Stimulated activated CD4-positive, alpha-beta T cell treated with anti-CD3 and anti-CD28 coated beads, Interleukin-4, amount 100 ng/mL, for 1 hour (primary cell): ENCODE measurements at places on chromosomes 6 and 20.

GRCh38 chr6:42367353-42368011 is 84.2 kb downstream of the TRERF1 start:
- peak; percentile 10 for DNase-seq

DNA sequence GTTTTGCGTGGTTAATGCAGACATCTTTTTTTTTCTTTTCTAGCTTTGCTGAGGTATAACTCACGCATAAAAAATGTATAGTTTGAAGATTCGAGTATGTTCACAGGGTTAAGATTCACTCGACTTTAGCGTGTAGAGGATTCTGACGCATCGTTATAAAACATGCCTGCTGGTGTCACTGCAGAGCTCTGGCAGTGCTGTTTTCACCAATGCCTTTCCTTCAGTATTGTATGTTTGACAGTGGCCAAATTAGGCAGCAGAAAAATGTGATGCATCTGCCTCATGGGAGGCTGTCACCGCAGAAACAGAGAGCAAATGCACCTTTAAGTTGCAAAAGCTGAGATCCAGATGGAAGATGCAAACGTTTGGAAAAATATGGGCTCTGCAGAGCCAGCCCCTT is 18.0 kb upstream of the SIRPB2 start:
- peak; percentile 29 for DNase-seq

DNA sequence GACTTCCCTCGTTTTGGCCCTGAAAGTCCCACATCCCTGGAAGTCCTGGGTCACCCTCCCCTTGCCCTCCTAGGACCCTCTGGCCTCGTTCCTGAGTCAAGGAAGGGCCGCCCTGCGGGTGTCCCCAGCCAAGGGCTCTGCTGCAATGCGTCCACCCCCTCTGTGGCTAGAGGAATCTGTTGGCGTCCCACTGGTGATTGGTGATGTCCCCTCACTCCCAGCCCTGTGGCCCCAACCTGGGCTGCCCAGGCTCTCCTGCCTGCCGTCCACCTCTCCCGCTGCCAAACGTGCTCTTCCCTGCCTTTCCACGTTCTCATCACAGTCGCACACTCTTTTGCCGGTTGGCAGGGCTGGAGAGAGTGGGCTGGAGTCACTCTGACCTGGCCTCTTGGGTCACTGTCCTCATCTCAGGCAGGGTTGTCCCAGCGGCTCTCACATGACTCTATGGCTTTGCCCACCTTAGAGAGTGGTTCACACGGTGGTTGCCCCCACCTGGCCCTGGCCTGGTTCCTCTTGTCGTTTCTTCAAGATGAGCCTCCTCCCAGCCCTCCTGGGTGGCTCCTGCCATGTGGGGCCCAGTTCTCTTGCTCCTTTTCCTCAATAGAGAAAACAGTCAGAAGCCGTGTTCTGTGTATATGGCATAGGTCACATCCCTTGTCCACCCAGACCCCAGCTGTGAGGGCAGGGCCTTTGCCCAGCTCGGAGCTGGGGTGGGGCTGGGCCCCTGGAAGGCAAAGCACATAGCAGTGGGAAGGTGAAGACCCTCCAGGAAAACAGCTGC is 100.9 kb downstream of the TMEM242 start:
- no peak for DNase-seq

DNA sequence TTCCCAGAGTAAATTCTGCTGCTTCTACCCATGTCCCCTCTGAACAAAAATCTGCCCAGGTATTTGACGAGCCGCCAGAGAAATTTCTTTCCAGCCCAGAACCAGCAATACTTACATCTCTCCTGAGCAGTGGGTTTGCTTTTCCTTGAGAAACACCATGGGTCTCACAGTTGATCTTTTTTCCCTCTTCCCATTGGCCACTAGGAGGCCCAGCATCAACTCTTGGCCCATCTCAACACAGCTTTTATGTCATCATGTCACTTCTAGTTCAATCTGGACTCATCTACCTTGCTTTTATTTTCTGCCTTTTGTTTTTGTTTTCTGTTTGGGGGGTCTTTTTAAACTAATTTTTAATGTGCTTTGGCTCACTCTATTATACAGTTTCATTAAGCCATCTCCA is 18.8 kb downstream of the MAFB start:
- no peak for DNase-seq

- no peak for DNase-seq
These were observed 22.6 kb downstream of the ANKRD60 start for GRCh38 chr20:58205850-58206249.

GRCh38 chr6:135382182-135382628 is 115.3 kb downstream of the AHI1 start:
- DNase-seq: no peak

DNA sequence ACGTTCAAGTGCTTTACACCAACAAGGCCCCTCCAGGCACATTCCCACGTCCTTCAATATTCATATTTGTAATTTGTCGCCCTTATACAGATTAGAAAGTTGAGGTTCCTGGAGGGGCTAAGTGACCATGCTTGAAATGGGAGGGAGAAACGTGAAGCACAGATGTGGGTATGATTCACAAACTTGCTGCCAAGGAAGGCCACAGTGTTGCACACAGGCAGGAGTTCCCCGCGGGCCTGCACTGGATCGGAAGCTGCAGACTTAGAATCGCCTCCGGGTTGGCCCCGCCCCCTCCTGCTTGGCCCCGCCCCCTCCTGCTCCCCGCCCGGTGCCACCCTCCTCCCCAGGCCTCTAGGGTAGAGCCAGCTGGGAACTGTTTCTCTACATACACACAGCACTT is 58.2 kb upstream of the QKI start:
- DNase-seq: no peak

- no peak for DNase-seq
These were observed 209.9 kb downstream of the ALDH8A1 start for GRCh38 chr6:134740027-134740373.

DNA sequence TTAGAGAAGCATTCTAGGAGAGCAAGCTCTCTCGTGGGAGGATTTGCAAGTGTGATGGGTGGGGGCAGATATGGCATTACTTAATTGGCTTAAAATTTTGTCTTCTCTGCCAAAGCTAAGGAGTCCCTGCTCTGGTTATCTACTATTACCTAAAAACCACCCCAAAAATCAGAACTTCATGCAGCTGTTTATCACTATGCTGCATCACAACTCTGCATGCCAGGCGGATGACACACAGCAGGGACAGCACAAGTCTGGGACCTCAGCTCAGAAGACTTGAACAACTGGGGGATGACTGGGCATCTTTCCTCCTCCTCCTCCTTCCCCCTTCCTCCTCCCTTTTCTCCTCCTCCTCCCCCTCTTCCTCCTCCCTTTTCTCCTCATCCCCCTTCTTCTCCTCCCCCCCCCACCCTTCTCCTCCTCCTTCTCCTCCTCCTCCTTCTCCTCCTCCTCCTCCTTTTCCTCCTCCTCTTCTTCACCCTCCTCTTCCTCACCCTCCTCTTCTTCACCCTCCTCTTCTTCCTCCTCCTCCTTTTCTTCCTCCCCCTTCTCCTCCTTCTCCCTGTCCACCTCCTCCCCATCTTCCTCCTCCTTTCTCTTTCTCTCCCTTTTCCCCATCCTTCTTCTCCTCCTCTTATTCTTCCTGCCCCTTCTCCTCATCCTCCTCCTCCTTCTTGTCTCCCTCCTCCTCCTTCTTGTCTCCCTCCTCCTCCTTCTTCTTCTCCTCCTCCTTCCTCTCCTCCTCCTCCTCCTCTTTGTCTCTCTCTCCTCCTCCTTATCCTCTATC is 218.6 kb upstream of the PMEPA1 start:
- DNase-seq: no peak

- no peak for DNase-seq
These were observed 570 bp downstream of the RAB44 start for GRCh38 chr6:36698196-36698595.

GRCh38 chr6:28738396-28738765 is 185.4 kb downstream of the TRIM27 start:
- no peak for DNase-seq

GRCh38 chr20:54573838-54574237 is 98.4 kb downstream of the DOK5 start:
- no peak for DNase-seq

- DNase-seq: no peak
These were observed 270.4 kb upstream of the JARID2 start for GRCh38 chr6:14975471-14975817.

GRCh38 chr20:1265226-1265915 is 723 bp upstream of the SNPH start:
- DNase-seq: no peak
